NCI-H2227 treated with DMSO at 0.1 percent for 48 hours (cell line): ENCODE measurements at places on chromosomes 3 and 15.
A peak's percentile ranks its signal among the peaks of the same experiment; 100 is the strongest.

GRCh38 chr15:55526559-55527036, 18.6 kb upstream of the DNAAF4 start:
- DNase-seq = no peak

GRCh38 chr3:72520690-72521308, 327.4 kb downstream of the SHQ1 start:
- DNase-seq = peak; percentile 3

GRCh38 chr15:50876989-50877360, 31.5 kb upstream of the AP4E1 start:
- peak; percentile 45 for DNase-seq

- no peak for DNase-seq
Observed at GRCh38 chr3:68743521-68743920, 188.8 kb downstream of the TAFA4 start.

- DNase-seq = peak; percentile 64
Observed at GRCh38 chr15:90234096-90234988, at the start of gene GDPGP1. Gene GDPGP1 (plus strand): TSS chr15:90234209. CDS start chr15:90240909, 6,700 bp downstream.

DNA sequence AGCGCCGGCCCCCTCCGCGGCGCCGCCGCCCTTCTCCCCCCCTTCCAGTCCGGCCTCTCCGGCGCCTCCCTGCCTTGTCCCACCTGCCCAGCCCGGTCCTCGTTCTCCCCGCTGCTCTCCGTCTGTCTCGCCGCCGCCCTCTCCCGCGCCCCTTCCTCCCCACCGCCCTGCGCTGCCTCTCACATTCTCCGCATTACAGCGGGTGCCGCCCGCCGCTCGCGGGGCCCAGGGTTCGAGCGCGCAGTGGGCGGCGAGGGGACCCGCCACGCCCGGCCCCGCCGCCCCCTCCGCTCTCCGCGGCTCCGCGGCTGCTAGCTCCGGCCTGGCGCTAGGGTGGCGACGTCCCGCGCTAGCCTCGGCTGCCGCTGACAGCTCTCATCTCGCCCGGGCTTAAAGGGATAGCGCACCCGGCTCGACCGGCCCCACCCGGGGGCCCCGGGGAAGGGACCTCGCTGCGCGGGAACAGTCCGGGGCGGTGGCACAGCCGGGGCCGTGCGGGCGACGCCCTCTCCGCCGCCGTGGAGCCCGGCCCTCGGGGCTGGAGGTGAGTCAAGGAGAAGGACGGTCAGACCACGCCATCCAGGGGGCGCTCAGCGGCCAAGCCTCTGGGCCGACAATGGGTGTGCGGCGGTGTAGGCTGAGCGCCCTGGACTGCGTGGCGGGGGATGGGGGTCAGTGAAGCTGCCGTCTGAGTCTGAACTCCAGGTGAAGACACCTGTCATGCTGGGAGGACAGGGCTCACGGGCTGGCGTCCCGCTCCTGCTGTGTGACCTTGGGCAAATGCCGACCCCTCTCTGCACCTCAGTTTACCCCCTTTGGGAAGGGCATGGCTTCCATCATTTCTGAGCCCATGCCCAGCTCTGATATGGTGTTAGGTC, 187.4 kb upstream of the LINGO1 start:
- peak; percentile 19 for DNase-seq

- no peak for DNase-seq
Observed at GRCh38 chr15:73873456-73873855, at the start of gene TBC1D21. Gene TBC1D21 (plus strand): TSS chr15:73873564. CDS start chr15:73873710, 146 bp downstream.

GRCh38 chr3:7574435-7574834, 713.5 kb downstream of the GRM7 start:
- DNase-seq = no peak

DNA sequence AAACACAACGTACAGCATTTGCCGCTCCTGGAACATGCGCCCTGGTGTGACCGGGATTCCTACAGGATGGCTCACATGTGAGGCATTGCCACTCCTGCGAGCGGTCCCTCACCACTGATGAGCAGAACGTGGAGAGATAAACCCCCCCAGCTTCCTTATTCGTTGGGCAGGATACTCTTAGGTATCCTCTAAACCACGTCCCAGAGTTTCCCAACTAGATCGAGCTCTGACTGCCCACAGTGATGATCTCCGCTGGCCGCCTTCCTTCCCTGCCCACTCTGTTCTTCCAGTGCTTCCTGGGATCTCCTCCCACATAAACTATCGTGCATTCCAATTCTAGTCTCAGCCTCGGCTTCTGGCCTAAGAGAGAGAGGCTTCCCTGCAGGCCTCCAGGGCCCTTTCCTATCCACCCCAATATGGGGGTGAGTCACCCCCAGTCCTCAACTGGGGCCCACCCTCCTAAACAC, 91.8 kb downstream of the TOP2B start:
- DNase-seq = no peak

GRCh38 chr3:17111586-17111985, 226.8 kb downstream of the PLCL2 start:
- DNase-seq = no peak

- DNase-seq = peak; percentile 58
Observed at GRCh38 chr3:14598143-14598569, 53.4 kb upstream of the CCDC174 start.

DNA sequence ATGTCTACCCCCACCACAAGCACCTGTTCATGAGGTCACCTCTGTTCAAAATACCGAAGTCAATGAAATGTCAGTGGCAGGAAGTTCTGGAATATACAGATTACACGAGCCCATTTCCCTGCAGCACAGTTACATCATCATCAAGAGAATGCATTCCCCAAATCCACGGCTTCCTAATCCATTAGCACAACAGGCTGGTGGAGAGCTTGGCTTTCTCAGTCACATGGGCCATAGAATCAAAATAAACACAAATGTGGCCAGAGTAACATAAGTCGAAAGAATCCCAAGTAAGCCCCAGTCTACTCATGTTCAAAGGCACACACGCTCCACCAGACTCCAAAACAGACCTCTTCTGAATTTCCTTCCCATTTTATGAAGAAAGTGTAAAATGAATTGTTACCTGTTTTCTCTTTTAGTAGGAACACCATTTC, 419.3 kb downstream of the MAGI1 start:
- no peak for DNase-seq

GRCh38 chr3:47611576-47611975, 32.9 kb upstream of the CSPG5 start:
- DNase-seq = no peak

GRCh38 chr3:123448536-123449101, at the start of gene ADCY5:
Gene ADCY5 (minus strand): TSS chr3:123449090. CDS start chr3:123448545, 545 bp downstream.
- DNase-seq = no peak

- no peak for DNase-seq
Observed at GRCh38 chr3:171757361-171758034, 52.8 kb downstream of the PLD1 start.

DNA sequence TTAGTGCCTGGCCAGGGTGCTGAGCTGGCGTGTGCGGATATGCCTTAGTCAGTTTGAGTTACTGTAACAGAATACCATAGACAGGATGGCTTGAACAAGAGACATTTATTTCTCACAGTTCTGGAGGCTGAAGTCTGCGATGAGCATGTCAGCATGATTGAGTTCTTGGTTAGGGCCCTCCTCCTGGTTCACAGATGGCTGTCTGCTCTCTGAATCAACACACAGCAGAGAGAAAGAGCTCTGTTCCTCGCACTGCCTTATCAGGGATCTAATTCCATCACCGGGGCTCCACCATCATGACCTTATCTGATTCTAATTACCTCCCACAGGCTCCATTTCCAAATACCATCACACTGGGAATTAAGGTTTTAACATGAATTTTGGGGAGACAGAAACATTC, 386.6 kb upstream of the DPH6 start:
- DNase-seq = no peak

DNA sequence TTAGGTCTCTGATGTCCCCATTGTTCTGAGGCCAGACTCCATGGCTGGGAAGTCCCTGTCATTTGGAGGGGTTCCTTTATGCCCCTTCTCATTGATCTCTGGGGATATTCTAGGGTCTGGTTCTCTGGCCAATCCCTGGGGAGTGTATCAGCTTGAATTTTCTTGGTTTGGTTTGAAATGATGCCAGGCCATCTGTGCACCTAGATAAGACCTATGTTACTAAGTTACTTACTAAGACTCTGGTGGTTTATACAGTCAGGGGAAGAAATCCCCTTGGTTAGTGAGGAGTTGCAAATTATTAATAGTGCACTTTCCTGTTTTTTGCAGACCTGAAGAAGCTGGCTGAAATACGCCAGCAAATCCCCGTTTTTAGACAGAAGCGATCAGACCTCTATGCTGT, 20.3 kb downstream of the NIT2 start:
- no peak for DNase-seq

- DNase-seq = no peak
Observed at GRCh38 chr15:86061581-86061980, 18.1 kb upstream of the AGBL1 start.

- no peak for DNase-seq
Observed at GRCh38 chr3:148162132-148162531, 535.6 kb upstream of the AGTR1 start.

DNA sequence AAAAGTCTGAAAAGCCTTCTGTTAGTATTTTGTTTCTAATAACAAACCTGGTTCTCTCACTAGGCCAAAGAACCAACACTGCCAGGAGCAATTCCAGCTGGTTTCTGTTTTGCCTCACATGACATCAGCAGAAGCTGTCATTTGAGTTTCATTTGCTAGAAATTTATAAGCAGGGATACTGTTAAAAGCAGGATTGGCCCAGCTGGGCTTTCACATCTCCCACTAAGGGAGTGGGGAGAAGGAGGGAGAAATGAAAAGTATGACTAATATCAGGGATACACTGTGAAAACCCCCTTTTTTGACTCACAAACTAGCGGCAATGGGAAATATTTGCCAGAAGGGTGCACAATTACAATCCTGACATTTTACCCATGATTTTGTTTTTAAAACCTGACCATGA, 5.3 kb downstream of the CCDC80 start:
- DNase-seq = no peak

DNA sequence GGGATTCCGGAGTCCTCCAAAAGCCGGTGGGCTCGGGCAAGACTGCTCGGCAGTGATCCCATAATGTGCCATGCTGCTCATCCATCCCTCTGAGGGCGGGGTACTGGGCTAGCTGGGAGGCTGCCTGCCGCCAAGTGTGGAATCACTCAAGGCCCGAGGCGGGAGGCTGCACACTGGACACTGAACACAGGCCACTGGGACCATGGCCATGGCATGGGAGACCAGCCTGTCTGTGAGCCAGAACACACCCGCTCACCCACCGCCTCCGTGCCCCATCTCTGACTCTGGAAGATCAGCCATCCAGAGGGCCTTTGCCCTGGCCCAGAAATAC, 1.4 kb downstream of the C3orf22 start:
- no peak for DNase-seq

DNA sequence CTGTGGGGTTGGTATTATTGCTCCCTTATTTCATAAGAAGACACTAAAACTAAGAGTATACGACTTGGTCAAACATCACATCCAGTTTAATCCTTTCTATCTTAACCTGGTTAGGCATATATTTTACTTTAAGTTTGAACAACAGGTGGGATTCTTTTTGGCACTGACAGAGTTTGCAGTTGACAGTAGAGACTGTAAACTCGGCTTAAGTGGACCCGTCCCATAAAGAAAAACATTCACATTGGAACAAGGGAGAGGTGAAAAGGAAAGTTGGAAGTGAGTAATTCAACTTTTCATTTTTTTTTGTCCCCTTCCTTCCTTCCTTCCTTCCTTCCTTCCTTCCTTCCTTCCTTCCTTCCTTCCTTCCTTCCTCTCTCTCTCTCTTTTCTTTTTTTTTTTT, 355.4 kb downstream of the LPP start:
- no peak for DNase-seq

GRCh38 chr15:96750361-96750760, 419.9 kb downstream of the NR2F2 start:
- DNase-seq = no peak

- DNase-seq = no peak
Observed at GRCh38 chr15:80587816-80588456, 107.2 kb upstream of the ABHD17C start.

GRCh38 chr15:79881668-79882067, 15.1 kb downstream of the MTHFS start:
- DNase-seq = no peak

DNA sequence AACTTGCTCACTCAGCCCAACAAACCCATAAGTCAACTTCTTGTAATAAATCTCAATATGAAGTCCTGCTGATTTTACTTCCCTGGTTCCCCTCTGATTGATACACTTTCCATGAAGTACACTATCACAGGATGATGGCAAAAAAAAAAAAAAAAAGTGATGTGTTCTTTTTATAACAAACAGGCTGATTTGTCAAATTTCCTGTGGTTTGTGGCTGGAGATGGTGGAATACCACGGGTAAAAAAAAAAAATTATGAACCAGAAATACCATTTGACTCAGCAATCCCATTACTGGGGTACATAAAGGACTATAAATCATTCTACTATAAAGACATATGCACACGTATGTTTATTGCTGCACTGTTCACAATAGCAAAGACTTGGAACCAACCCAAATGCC, 10.7 kb upstream of the SERPINI2 start:
- DNase-seq = no peak

- no peak for DNase-seq
Observed at GRCh38 chr15:70690021-70690420, 73.3 kb downstream of the UACA start.

DNA sequence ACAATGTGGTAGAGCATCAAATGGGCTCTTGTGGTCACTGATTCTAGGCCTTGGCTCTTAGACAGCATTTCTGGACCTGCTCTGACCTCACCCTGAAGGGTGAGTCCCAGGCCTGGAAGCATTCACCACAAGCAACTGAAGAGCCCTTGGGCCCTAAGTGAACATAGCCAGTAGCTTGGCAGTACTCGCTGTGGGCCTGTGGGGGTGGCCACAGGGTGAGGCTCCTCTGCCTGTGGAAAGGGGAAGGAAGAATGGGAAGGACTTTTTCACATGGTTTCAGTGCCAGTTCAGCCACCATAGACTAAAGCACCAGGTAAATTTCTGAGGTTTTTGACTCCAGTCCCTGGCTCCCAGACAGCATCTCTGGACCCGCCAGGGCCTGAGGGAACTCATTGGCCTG, 5.1 kb upstream of the ZSCAN2 start:
- DNase-seq = no peak

- no peak for DNase-seq
Observed at GRCh38 chr3:56302417-56302816, 165.8 kb downstream of the ERC2 start.

GRCh38 chr15:41970456-41970855, 1.9 kb downstream of the EHD4 start:
- no peak for DNase-seq

DNA sequence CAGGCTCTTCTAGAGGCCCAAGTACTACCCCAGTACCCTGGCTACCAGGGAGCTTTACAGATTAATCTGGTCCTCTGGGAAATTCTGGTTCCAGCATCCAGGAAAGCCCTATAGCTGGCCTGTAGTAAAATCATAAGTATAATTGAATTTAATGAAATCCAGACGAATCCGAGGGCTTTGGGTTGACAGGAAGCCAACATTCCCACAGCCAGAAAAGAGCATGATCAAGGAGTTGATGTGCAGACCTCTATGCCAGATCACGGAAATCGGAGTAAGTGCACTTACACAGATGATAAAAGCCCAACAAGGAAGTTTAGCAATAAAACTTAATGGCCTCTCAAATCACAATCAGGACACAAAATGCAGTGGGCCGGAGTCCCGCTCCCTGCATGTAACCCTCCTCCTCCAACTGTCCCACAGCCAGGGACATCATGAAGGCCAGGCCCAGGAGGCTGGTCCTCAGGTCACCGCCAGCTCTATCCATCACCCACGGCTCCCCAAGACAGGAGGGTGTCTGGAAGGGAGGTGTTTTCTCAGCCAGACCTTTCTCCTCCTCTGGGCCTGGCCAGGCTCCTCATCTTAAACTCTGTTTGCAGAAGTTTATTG, 62.8 kb upstream of the SEC22A start:
- DNase-seq = no peak
